ENCODE measurements at places on chromosomes 2 and 18.

- DNase-seq, result no peak
Measured at GRCh38 chr2:22209545-22209944, 1085.8 kb downstream of the TDRD15 start.

- DNase-seq, result no peak
Measured at GRCh38 chr2:191369034-191369433, 123.8 kb downstream of the MYO1B start.

- DNase-seq, result no peak
Measured at GRCh38 chr2:10062931-10063365, 17.3 kb downstream of the CYS1 start.

- no peak for DNase-seq
Measured at GRCh38 chr18:39396168-39396567, 1830.6 kb upstream of the CELF4 start.

- DNase-seq, result no peak
Measured at GRCh38 chr2:197904446-197904845, 100.1 kb downstream of the PLCL1 start.

GRCh38 chr2:226601881-226602662, 197.5 kb downstream of the IRS1 start:
- no peak for DNase-seq

GRCh38 chr18:3029215-3029952, 16.4 kb upstream of the LPIN2 start:
- DNase-seq, result no peak

DNA sequence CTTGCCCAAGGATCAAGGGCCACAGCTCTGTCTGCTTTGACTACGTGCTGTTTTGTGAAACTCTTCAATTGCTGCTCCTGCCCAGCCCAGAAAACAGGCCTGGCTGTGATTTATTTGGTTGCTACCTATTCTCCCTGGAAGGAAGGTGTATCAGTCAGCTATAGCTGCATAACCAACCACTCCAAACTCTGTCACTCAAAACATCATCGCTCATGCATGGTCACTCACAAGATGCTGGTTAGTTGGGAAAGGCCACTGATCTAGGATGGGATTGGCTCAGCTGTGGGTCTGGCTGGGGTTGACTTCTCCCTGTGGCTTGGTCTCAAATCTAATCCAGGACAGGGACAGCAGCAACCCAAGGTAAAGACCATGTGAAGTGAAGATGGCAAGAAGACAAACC, 14.6 kb downstream of the TEX51 start:
- DNase-seq, result no peak

- no peak for DNase-seq
Measured at GRCh38 chr2:73089270-73090030, 17.9 kb upstream of the SFXN5 start.

GRCh38 chr2:37848451-37848850, 76.6 kb upstream of the RMDN2 start:
- DNase-seq, result no peak

- DNase-seq, result no peak
Measured at GRCh38 chr2:146246002-146246735, 1598.7 kb upstream of the ACVR2A start.

GRCh38 chr2:156818944-156819343, 382.8 kb downstream of the GPD2 start:
- no peak for DNase-seq

DNA sequence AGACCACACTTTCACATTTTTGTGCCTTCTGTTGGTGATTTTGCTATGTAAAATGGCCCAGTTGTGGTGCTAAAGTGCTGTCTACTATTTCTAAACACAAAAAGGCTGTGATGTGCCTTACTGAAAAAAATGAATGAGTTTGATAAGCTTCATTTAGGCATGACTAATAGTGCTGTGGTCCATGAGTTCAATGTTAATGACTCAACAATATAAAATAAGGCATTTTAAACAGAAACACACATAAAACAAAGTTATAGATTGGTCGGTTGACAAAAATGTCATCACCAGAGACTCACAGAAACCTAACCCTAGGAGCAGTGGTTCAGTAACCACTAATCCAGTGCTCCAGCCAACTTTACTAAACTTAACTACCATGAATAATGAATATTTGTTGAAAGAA, 160.0 kb downstream of the DNAH6 start:
- no peak for DNase-seq

- no peak for DNase-seq
Measured at GRCh38 chr2:234628953-234629352, 132.1 kb upstream of the ARL4C start.

- no peak for DNase-seq
Measured at GRCh38 chr2:55224761-55225261, 7.3 kb downstream of the CLHC1 start.

- DNase-seq, result no peak
Measured at GRCh38 chr2:30695749-30696148, 111.5 kb downstream of the CAPN13 start.

- no peak for DNase-seq
Measured at GRCh38 chr2:223852281-223852795, 15.0 kb upstream of the AP1S3 start.

DNA sequence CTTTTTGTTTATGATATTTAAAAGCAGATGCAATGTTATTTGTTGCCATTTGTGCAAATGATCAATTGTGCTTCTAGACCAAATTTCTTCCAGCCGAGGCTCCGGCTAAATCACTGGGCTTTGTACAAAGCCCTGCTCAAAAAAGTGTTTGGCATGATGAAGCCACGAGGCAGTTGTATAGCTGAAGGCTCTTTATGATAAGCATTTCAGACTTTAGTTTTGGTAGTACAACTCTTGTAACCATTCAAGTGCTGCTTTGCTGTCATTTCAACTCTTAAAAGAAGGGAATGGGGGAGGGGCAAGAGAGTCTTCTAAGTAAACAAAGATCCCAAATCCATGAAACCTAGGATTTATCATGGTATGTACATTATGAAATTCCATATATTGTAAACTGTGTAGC, 3.3 kb upstream of the ZNF532 start:
- DNase-seq, result no peak

- DNase-seq, result no peak
Measured at GRCh38 chr2:207067473-207067872, 98.3 kb downstream of the KLF7 start.

DNA sequence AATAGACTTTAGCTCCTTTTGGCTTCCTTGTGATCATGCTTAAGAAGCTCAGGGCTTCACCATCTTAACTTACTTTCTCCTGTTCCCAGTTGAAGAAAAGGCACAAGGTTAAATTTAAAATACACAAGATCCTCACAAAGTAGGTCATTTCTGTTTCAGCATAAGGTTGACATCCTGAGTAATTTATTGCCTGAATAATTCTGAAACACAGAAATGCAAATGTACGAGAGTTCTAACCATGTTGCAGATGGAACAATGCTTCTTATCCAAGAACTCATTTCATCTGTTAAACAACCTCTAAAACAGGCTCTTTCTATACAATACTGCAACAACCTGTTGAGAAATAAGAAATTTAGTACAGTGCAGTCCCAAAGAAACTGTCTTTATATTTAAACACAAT, 395.2 kb downstream of the BCL11A start:
- no peak for DNase-seq

DNA sequence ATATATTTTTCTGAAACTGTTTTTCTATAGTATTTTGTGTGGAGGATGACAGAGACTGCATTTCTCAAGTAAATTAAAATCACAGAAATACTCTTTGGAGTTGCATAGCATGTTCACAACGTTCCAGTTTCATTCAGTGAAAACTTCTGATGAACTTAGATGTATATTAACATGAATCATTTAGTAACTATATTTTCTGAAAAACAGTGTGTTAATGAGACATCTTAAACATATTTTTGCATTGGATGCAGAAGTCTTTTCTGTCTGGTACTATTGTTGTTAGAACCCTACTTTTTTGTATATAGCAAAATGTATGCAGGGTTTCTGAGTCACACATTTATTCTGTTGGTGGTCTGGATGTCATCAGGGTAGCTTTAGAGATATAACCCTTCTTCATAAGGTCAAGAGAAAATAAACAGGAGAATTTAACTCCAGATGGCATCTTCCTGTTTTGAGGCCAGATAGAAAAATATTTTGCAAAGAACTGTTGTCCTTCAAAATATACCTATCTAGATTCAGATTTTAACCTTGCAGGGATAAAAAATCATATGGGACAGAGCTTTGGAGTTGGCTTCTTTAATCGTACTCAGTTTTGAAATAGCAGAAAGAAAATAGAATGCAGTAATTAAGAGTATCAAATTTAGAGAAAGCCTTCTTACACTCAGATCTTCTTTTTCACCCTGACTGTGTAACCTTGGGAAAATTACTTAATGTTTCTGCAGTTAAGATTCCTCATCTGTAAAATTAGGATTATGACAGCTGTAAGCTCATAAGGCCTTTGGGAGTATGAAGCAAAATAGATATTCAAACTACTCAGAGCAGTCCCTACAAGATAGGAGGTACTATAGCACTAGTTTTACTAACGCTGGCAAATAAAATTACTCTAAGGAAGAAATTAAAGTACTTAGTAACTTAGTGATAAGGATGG, 5.3 kb downstream of the COL3A1 start:
- no peak for DNase-seq

GRCh38 chr2:31997653-31998052, 13.2 kb downstream of the MEMO1 start:
- DNase-seq, result no peak
